ENCODE measurements at places on chromosomes 4 and X.

DNA sequence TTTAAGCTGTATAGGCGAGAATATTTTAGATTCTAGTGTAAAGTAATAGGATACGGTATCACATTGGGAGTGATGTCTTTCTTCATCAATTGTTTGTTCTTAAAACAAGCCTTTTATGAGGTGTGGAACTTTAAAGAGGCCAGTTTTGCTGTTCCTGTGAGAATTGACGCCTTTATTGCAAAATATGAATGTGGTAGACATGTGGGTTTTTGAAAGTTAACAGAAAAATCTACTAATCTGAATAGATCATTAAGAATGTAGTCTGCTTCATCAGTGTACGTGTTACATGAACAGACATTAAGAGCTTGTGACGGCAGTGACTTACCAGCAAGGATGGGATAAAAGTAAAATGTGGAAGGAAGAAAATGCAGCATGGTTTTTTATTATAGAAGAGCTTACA is 63.8 kb downstream of the STOX2 start:
- DNase-seq, result no peak

DNA sequence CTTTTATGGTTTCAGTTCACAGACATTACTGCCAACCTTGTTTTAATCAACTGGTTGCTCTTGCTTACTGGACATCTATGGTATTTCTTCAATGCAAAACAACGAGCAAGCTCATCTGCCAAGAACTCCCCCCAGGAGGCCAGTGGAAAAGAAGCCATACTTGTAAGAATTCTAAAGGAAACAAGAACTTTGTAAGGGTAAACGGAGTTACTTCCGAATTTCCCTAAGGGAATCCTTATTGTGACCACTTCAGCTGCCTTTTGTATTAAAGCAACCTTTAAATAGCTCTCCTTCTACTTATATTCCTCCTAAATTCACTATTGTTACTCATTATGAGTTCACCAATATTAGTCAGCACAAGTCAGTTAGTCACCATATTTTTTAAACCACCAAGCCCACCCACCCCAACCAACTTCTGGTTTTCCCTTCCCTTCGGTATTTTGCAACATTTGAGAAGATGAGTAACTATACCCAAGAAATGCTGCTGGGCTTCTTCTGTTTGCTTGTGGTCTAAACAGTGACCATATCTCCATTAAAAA is 602.8 kb upstream of the DIPK2B start:
- no peak for DNase-seq

- DNase-seq, result no peak
Observed at GRCh38 chrX:16429406-16429805, 220.6 kb upstream of the S100G start.

DNA sequence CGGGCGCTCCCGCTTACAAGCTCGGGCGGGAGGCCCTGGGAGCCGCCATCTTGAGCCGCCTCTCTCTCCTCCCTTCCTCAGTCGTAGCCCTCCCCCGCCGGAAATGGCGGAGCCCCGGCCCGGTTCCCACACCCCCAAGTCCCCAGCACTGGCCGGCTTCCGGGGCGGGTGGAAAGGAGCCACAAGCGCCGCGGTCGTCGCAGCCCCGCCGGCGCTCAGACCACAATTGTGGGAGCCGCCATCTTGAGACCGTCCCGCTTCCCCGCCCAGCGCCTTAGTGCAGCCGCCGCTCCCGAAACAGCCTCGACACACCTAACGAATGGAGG is 531 bp downstream of the HCFC1 start:
- peak; percentile 69 for DNase-seq
